Activated CD4-positive, alpha-beta T cell treated with anti-CD3 and anti-CD28 coated beads, Interleukin-2, Interleukin-4, amounts not matched to agents 100 ng/mL and 50 ng/mL, durations not matched to agents 16 hours and 8 hours (primary cell): ENCODE measurements at places on chromosomes 1 and 21.

GRCh38 chr1:114339379-114339778, 171.6 kb downstream of the TRIM33 start:
- DNase-seq = no peak

- peak; percentile 48 for DNase-seq
Observed at GRCh38 chr1:24992761-24993211, 62.7 kb upstream of the RUNX3 start.

- peak; percentile 20 for DNase-seq
Observed at GRCh38 chr1:212161231-212161781, 123.9 kb upstream of the PPP2R5A start.

GRCh38 chr1:159146980-159147379, 24.4 kb upstream of the CADM3 start:
- DNase-seq = no peak

- no peak for DNase-seq
Observed at GRCh38 chr1:50438945-50439344, 15.7 kb upstream of the DMRTA2 start.

- no peak for DNase-seq
Observed at GRCh38 chr1:191963286-191963685, 195.0 kb upstream of the RGS18 start.

- DNase-seq = peak; percentile 90
Observed at GRCh38 chr1:246699095-246699735, 25.0 kb upstream of the SCCPDH start.

DNA sequence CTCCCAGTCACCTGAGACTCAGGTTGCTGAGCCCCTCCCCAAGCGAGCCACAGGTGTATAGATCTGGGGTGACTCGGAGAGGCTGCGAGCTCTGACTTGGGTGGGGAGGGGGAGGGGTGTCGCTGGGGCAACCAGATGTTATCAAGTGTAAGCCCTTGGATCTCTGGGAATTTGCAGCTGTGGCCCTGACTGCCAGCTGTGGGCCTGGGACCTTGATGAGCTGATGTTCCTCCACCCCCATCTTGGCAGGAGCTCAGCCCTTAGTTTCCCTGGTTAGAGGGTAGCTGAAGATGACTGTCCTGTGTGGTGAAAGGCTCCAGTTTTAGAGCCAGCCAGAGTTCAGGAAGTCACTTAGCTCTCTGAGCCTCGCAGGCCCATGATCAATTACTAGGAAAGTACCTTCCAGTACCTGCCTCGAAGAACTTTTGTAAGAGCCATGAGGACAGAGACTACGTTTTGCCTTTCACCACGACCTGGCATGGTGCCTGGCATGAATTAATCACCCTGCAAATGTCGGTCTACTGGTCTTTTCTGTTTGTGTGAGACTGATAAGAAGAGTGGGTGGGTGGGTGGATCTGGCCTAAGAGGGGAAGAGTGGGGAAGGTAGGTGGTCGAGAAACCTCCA, 55.8 kb downstream of the YARS1 start:
- DNase-seq = no peak

DNA sequence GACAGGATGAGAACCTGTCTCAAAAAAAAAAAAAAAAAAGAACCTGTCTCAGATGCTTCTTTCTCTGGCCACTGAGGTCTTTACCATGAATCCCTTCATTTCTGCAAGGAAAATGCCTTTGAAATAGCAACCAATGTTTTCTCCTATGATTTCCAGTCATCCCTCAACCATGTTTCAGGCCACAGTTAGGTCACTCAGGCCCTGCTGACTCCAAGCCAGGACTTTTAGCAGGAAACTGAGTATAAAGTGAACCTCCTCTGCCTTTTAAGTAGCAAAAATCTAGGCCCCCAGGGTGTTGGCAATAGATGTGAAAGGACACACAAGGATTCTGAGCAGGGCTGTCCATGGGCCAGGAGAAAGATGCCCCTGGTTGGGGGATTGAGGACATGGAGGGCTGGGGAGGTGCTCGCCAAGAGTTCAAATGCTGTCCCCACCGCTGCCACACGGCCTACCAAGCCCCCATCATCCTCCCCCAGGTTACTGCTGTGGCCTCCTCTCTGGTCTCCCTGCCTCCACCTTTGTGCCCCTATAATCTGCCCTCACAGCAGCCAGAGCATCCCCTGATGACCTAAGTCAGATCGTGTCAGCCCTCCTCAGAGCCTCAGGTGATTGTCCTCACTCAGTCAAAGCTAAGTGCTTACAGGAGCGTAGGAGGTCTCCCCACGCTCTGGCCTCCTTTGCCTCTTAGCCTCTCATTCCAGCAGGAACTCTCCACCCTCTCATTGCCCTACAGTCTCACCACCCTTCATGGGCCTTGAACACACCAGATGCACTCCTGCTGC, 54.6 kb downstream of the MATN1 start:
- no peak for DNase-seq

- no peak for DNase-seq
Observed at GRCh38 chr1:157301477-157302198, 163.4 kb upstream of the ETV3 start.

- DNase-seq = no peak
Observed at GRCh38 chr1:31569596-31570173, 6.6 kb upstream of the TINAGL1 start.

DNA sequence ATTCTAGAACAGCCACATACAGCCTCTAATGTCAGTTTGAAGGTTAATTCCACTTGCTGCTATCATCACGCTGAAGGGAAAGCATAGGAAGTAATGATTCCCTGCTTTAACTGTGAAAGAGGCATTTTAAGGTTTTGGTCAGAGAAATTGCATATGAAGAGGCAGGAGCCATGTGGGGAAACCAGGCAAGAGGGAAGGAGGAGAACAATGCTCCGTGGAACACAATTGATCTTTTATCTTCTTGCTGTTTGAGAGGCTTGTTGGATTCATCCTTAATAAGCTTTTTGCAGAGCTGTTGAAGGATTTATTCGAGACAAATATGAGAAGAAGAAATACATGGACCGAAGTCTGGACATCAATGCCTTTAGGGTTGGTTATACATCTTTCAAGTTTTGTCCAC, 35.9 kb downstream of the SMAP2 start:
- DNase-seq = no peak

DNA sequence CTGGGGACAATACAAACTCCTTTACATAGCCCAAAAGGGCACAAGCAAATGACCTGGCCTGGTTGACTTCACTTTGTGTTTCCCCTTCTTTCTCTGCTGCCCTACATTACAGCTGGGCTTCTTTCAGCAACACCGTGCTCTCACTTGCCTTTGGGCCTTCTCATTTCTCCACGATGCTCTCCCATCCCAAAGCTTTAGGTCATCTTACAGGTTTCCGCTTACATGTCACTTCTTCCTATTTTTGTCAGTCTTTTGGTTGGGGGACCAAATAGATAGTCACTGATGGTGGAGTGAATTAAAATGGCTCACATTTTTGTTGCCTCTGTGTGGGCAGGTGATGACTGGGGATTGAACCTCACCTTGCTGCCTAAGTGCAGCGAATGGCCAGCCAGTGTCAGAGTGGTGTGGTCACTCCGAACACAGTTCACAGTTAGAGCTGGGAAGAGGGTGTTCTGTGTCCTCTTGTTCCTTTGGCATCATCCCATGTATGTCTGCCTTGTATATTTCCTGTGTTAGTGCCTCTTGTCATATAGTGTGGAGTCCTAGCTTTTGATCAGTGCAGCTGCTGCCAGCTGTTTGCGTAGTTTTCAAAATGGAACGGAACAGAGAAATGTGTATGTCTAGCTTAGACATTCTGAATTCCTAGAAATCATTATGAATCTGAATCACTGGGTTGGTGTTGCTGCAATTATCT, 134.8 kb downstream of the NOS1AP start:
- DNase-seq = no peak

DNA sequence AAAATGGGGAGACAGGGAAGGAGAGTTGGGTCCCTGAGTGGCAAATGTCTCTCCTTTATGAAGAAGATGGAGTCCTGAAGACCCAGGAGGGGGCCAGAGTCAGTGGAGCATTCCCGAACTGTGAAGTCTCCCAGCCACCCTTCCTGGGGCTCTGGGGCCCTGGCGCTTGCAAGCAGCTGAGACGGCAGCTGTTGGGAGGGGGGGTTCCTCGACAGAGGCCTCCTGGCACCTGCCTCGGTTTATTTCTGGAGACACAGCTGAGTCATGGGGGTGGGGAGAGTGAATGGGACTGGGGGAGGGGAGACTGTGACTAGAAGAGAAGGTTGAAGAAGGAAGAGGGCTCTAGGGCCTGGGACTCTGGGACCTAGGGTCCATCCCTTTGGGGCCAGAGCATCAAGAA, 14.0 kb downstream of the NES start:
- no peak for DNase-seq

- no peak for DNase-seq
Observed at GRCh38 chr1:150558303-150558704, 9.1 kb downstream of the ADAMTSL4 start.

- no peak for DNase-seq
Observed at GRCh38 chr1:21325231-21325718, 35.0 kb upstream of the ECE1 start.

DNA sequence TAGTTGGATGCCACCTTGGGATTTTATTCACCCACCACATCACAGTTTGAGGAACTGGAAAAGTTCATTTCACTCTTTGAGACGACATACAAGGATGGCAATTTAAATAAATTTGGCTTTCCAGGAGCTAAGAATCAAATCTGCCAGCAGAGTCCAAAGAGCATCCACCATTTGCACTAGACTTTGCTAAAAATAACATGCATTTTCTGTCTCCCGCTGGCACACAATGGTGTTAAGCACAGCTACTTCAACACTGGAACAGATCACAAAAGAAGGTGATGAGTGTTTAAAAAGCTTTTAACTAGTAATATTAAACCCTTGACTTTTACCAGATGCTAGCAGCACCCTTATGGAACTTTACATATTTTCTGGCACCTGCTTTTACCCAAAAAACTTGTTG, 44.6 kb downstream of the MAEL start:
- no peak for DNase-seq

DNA sequence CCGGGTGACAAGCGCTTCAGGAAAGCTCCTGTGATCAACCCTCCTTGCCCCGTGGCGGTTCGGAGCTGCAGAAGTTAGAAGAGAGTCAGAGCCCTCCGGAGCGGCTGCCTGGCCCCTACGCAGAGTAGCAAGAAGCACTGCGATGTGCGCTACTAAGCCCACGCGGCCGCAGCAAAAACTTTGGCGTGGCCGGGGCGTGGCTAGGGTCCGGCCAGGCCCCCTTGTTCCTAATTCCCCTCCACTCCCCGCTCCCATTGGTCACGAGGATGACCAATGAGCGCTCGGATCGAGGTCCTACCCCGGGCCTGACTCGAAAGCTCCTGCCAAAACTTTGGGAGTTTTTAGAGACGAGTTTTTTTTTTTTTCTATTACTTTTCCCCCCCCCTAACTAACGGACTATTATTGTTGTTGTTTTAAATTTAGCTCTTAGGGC, at the start of gene HLX:
Gene HLX (plus strand): TSS at position 368 of the 433 bp plus-strand sequence. CDS start 415 bp downstream, outside the sequence.
- peak; percentile 58 for DNase-seq

GRCh38 chr1:113901191-113901590, 3.4 kb downstream of the AP4B1 start:
- no peak for DNase-seq

DNA sequence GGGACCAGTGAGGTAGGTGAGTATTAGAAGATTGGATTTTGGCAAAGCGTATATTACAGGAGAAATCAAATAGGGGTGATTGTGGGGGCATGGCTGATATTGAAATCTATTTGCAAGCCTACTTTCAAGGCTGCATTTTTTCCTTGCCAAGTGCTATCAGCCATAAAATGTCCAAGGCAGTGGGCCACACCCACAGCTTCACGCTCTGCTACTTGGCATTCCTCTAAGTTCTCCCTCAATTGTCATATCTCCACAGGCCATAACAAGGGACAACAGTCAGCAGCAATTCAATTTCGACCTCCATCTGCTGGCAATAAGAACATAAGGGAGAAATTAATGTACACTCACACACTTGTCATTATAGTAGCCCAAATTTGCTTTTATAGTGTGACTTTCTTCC, 667.1 kb upstream of the PKN2 start:
- no peak for DNase-seq

- DNase-seq = no peak
Observed at GRCh38 chr21:39660191-39660980, 47.6 kb downstream of the B3GALT5 start.

- DNase-seq = no peak
Observed at GRCh38 chr1:85027242-85027983, 20.9 kb downstream of the MCOLN3 start.

- DNase-seq = peak; percentile 22
Observed at GRCh38 chr1:185045814-185046492, 595 bp downstream of the RNF2 start.
